ENCODE measurements at places on chromosomes 2 and 18.
A peak's percentile ranks its signal among the peaks of the same experiment; 100 is the strongest.

- no peak for DNase-seq
These were observed 138.9 kb downstream of the FAM210A start for GRCh38 chr18:13587477-13587876.

GRCh38 chr2:88606371-88607030, 20.8 kb downstream of the EIF2AK3 start:
- no peak for DNase-seq

- no peak for DNase-seq
These were observed 61.8 kb downstream of the NXPH2 start for GRCh38 chr2:138718405-138718804.

- DNase-seq, result no peak
These were observed 304.3 kb downstream of the CDCA7 start for GRCh38 chr2:173658946-173659371.

- no peak for DNase-seq
These were observed 65.9 kb downstream of the AAK1 start for GRCh38 chr2:69577467-69578197.

- DNase-seq, result peak; percentile 47
These were observed 23.2 kb upstream of the SLC35F6 start for GRCh38 chr2:26740890-26741302.

DNA sequence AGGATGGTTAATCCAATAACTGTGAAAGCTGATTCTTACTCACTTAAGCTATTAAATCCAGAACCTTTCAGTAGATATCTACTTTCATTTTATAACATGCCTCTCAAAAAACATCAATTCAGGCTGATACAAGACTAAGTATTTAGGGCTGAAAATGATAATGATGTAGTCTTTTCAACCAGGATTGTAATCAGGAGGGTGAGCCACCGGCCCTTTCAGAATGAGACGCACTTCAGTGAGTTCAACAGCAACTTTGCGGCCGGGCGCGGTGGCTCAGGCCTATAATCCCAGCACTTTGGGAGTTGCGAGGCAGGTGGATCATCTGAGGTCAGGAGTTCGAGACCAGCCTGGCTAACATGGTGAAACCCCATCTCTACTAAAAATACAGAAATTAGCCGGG, 30.4 kb downstream of the RBMS1 start:
- no peak for DNase-seq

DNA sequence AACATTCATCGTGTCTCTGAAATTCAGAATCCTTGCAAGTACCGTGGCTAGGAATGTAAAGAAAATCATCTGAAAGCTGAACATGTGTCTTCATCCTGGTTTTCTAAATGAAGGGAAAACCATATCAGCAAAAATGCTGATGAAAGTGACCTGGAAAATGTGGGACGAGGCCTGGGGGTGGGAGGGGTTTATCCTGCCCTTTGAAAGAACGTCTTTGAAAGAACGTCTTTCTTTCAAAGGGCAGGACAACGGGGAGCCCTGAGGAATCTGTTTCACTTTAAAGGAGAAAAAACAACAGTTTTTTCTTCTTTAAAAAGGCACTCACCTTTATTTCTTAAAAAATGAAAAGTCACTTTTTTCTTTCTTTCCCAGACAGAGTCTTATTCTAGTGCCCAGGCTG, 185.2 kb downstream of the ALPK2 start:
- peak; percentile 52 for DNase-seq

DNA sequence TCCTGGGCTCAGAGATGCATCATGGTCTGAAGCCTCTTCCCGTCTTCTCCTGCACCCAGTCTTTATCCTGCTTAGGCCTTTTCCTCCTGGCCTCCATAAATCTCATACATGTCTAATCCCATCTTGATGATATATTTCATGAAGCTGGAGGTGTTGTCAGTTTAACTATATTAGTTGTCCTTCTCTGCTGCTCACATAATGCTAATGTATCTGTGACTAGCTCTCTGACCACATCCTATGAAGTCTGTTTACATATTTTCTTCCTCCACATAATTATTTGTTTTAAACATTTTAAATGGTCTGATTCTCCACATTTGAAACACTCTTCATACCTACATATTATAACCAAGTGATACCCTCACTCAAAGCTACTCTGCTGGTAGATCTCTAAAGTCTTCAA, 315.2 kb upstream of the RND3 start:
- no peak for DNase-seq

- no peak for DNase-seq
These were observed 175.2 kb downstream of the SMAD7 start for GRCh38 chr18:48775372-48776155.

DNA sequence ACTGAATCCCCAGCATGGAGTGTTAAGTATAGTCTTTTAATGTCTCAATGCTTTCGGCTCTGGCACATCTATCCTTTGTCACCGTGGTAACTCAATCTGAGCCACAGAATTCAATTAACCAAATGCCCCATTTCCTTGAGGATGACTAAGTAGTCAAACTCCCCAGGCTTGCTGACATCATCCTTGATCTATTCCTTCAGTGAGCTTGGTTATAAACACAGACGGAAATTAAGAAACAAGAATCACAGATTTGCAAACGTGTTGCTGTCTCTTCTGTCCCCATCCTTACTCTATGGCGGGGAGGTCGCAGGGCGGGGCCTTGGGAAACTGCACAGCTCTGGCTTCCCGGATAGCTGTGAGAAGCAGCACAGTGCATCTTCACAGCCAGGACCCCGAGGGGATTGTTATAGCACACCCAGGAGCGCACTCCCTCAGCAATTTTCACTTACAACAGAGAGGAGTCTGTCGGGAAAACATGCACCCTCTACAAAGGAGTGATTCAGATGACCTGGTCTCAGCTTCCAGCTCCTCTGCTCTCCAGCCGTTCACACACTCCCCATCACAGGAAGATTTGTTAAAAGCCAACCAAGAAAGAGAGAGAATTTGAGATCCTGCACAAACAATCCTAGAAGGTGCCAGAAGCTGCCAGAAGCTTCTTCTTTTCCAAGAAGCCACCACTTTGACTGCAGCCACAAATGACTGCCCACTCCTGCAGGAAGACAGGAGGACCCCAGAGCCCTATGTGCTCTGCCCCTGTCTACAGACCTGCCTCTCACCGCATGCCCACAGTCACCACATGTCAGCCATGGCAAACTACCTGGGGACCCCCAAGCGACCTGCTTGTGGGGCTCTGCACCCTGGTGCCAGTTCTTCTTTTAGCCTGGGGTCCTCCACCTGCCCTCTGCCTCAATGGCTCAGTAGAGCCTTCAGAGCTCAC, 44.9 kb upstream of the YWHAQ start:
- DNase-seq, result peak; percentile 18

All from GM23338 (cell line).